Colonic mucosa (tissue), 4 donors: ENCODE measurements at places on chromosomes 6 and 20. TPM values are rescaled to one million over a fixed set of nuclear protein-coding genes. Genes with fewer than 3 reads are reported as not detected.

DNA sequence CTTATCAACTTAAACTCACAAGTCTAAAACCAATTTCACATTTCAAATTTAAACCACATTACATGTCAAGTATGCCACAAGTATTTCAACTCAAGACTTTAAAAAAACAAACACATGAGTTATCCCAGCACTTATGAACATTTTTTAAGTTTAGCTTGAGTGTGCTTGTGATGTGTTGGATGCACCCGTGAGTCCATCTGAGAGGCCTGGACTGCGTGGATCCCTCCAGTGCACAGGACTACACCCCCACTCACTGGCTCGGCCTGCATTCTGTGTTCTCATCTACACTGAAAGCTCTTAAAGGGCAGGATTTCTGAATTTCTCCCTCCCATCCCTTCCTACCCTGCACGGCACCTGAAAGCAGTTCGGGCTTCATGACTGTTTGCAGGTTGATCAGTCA lies 128.8 kb upstream of the CD93 start:
- no peaks in the 10 kb centered on the region for H3K36me3 ChIP-seq
- no peak overlapping the region for H3K4me3 ChIP-seq
- H3K4me1 ChIP-seq, result no peaks in the 10 kb centered on the region
- H3K27me3 ChIP-seq, result no peaks in the 10 kb centered on the region
- DNase-seq, result no peak

DNA sequence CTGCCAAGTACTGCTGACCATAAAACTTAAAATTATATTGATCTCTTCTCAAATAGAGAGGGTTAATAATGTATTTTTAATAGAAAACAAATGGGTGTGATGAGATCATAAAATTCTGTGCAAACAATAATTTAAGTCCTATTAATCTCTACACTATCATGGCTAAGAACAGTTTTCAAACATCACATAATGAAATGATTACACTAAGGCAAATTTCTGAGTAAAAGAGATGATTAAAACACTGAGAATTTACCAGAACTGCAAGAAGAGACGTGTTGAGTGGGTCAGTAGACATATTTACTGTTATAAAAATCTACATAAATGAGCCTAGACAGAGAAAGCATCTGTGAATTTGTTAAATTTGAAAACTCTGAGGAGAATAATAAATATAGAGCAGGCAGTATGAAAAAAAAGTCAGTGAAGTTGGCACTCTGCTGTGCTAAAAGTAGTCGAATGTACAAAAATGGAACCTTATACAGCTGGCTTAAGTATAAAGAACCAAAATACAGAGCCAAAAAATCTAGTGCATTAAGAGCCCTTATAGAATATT lies 302.6 kb upstream of the MANEA start:
- H3K4me1 ChIP-seq, result no peaks in the 10 kb centered on the region
- no peaks in the 10 kb centered on the region for H3K27me3 ChIP-seq

GRCh38 chr6:121393731-121394505 lies 41.5 kb upstream of the GJA1 start:
- H3K27me3 ChIP-seq, result no peaks in the 10 kb centered on the region
- no peak overlapping the region for H3K27ac ChIP-seq
- no peak for DNase-seq
- no peak overlapping the region for H3K4me3 ChIP-seq
- no peaks in the 10 kb centered on the region for H3K36me3 ChIP-seq

DNA sequence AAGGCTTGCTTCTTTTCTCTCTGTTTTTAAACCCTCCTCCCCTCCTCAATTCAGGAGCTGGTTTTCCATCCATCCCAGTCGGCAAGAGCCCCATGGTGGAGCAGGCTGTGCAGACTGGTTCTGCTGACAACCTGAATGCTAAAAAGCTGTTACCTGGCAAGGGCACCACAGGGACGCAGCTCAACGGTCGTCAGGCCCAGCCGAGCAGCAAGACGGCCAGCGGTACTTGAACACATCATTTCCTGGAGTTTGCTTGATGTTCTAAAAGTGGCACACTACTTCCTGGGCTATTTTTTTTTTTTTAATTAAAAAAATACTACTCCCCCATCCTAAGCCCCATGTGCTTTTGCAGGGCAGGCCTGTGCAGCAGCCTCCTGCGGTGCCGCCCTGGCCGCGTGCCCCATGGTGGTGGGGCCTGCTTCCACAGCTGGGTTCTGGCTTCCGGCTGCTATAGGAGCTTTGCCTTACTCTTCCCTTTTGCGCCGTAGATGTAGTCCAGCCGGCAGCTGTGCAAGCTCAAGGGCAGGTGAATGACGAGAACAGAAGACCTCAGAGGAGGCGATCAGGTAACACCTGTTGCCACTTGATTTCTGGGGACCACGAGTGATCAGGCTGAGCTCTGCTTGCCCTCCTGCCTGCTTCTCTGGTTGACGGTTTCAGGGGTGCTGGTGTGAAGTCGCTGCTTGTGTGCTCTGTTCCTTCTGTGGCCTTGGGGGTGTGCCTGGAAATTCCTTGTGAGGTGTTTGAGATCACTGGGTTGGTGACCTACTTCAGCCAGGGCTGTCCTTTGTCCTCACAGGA lies 7.7 kb downstream of the LSM14B start:
- H3K27ac ChIP-seq, result no peak overlapping the region
- H3K27me3 ChIP-seq, result no peaks in the 10 kb centered on the region
- H3K4me1 ChIP-seq, result no peaks in the 10 kb centered on the region
- H3K4me3 ChIP-seq, result no peak overlapping the region

The SLPI gene
- total RNA-seq, result 109 TPM

DNA sequence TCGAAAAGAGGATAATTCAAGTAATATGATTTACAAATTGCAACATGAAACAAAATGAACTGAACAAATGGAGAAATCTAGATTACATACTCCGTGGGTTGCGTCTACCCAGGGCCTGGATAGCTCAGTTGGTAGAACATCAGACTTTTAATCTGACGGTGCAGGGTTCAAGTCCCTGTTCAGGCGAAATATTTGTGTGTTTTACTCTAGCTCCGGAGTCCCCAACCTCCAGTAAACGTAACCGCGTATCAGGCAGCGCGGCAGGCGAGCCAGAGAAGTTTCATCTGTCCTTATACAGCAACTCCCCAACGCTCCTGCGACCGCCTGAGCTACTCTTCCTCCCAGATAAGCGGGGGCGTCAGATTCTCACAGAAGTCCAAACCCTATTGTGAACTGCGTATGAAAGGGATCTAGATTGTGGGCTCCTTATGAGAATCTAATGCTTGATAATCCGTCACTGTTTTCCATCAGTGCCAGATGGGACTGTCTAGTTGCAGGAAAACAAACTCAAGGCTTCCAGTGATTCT lies 176.1 kb downstream of the TRIM27 start:
- H3K27me3 ChIP-seq, result peaks cover 7% of the 10 kb centered on the region
- no peaks in the 10 kb centered on the region for H3K36me3 ChIP-seq
- H3K4me1 ChIP-seq, result no peaks in the 10 kb centered on the region
- no peak overlapping the region for H3K27ac ChIP-seq

The TAF11 gene
- 24.6 TPM for total RNA-seq

DNA sequence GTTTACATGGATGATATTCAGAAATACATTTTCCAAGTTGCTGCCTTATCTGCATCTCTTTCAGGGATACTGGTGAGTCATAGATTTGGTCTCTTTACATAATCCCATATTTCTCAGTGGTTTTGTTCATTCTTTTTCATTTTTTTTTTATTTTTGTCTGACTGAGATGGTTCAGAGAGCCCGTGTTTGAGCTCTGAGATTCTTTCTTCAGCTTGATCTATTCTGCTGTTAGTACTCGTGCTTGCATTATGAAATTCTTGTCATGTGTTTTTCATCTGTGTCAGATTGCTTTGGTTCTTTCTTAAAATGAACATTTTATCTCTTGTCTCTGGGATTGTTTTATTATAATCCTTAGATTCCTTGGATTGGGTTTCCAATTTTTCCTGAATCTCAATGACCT lies 317.3 kb downstream of the DOK5 start:
- no peak for DNase-seq
- no peak overlapping the region for H3K27ac ChIP-seq
- no peaks in the 10 kb centered on the region for H3K4me1 ChIP-seq
- no peak overlapping the region for H3K4me3 ChIP-seq

DNA sequence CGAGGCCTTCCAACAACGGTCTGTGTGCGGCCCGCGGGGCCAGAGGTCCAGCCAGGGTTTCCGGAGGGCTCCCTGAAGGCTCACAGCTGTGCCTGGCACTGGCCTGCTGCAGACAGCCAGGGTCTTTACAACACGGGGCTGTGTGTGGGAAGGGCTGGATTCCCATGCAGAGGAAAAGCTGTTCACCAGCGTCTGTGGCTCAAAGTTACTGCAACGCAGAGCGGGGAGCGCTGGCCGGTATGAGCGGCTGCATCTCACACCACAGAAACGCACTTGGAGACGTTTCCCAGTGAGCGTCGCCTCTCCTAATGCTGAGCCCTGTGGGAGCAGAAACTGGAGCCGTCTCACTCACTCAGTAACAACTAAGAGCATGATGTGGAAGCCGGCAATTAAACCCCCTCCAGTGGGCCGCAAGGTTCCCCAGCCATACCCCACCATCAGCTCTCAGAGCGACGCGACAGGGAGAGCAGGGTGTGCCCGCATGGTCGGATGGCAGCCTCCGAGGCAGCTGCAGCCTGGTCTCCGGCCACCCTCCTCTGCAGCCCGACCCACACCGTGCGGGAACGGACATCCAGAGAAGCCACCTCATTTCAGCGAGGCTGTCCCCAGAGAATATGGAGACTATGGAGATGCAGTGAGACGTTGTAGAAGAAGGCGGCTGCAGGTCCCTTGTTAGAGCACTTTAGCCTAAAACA lies 42.6 kb downstream of the DLL1 start:
- no peaks in the 10 kb centered on the region for H3K27me3 ChIP-seq
- DNase-seq, result no peak
- H3K4me1 ChIP-seq, result no peaks in the 10 kb centered on the region
- H3K27ac ChIP-seq, result no peak overlapping the region

GRCh38 chr6:113777601-113778000 lies 79.5 kb upstream of the MARCKS start:
- no peak overlapping the region for H3K4me3 ChIP-seq
- no peaks in the 10 kb centered on the region for H3K27me3 ChIP-seq
- DNase-seq, result no peak
- no peak overlapping the region for H3K27ac ChIP-seq
- H3K36me3 ChIP-seq, result no peaks in the 10 kb centered on the region
- no peaks in the 10 kb centered on the region for H3K4me1 ChIP-seq

The EPB41L1 gene
- total RNA-seq, result 40.3 TPM

DNA sequence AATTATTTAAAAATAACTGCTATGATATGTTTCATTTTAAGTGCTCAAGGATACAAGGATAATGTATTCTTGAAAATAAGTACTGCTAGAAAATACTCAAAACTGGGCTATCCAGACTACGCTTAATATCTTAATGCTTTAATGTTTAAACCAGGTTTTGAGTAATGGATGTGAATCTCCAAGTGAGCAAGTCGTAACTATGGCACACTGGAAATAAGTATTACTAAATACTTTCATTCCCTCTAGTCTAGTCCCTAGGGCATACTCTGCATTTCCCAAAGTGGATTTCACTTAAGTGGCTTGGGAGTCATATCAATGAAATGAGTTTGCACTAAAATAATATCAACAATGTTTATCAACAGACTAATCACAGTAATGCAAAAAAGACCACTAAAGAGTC lies 48.1 kb downstream of the HMGCLL1 start:
- H3K36me3 ChIP-seq, result no peaks in the 10 kb centered on the region
- no peak for DNase-seq
- no peak overlapping the region for H3K27ac ChIP-seq
- no peaks in the 10 kb centered on the region for H3K4me1 ChIP-seq
- H3K4me3 ChIP-seq, result no peak overlapping the region
- no peaks in the 10 kb centered on the region for H3K27me3 ChIP-seq

DNA sequence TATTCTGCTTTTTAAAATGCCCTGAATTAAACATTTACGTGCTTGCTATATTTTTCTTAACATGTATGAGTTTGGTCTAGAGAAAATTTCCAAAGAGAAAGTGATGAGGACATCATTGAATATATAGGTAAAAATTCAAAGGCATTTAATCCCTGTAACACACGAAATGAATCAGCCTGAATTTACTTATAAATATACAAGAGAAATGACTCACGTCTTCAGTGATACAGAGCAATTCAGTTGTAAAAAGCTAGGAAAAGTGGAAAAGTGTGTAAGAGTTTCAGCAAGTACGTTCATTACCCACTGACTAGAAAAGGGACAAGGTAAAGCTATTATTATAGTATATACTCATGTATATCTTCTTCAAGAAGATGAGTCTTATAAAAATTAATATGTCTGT lies 124.8 kb downstream of the HIVEP1 start:
- H3K4me3 ChIP-seq, result no peak overlapping the region
- no peaks in the 10 kb centered on the region for H3K27me3 ChIP-seq
- no peak overlapping the region for H3K27ac ChIP-seq
- no peaks in the 10 kb centered on the region for H3K4me1 ChIP-seq

The CRISP3 gene
- not detected for total RNA-seq

DNA sequence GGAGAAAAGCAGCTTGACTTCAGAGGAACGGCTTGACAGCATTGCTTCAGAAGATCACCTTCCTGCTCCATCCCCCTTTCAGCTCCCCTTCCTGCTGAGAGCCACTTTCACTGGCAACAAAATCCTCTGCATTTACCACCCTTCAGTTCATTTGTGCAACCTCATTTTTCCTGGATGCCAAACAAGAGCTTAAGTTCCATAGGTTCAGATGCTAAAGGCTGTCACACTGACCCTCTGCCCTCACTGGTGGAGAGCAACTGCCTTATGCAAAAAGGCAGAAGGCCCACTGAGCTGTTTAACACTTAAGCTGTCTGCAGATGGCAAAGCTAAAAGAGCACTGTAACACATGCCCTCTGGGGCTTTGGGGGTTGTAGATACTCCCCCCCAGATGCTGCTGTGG lies 131.2 kb upstream of the SPACA1 start:
- no peaks in the 10 kb centered on the region for H3K4me1 ChIP-seq
- no peak overlapping the region for H3K4me3 ChIP-seq
- H3K27me3 ChIP-seq, result no peaks in the 10 kb centered on the region
- no peaks in the 10 kb centered on the region for H3K36me3 ChIP-seq

The KHDC1L gene
- total RNA-seq, result not detected

- no peak overlapping the region for H3K4me3 ChIP-seq
- no peaks in the 10 kb centered on the region for H3K36me3 ChIP-seq
- peak overlapping the region; percentile 59 for H3K27ac ChIP-seq
- H3K4me1 ChIP-seq, result no peaks in the 10 kb centered on the region
Observed at GRCh38 chr6:159061805-159062563, 17.2 kb upstream of the TAGAP start.

GRCh38 chr6:154514481-154514880 lies 4.0 kb upstream of the CNKSR3 start:
- peak; percentile 15 for DNase-seq
- no peaks in the 10 kb centered on the region for H3K36me3 ChIP-seq
- H3K4me3 ChIP-seq, result no peak overlapping the region
- H3K27me3 ChIP-seq, result no peaks in the 10 kb centered on the region
- no peak overlapping the region for H3K27ac ChIP-seq
- H3K4me1 ChIP-seq, result no peaks in the 10 kb centered on the region

The STMND1 gene
- total RNA-seq, result 2.8 TPM
